Cortex of kidney (tissue), 1 donor: ENCODE measurements at places on chromosomes 6 and 20.

DNA sequence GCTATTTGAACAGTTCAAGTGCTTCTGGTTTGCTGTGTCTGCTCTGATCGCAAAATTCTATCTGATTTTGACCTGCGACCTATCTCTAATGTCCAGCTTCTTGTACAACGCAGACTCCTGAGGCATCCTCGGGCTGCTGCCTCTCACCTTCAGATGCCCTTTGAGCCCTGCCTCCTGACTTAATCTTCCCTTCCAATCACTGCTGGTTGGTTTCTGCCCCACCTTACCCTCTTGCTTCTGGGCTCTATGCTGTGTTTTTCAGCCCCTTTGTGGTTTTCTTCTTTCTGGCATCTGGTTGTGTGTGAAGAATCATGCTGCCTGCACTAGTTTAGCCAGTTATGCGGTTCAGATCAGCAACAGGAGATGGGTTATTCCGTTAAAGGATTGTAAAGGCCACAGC lies 131.2 kb upstream of the THEMIS start:
- no peak for DNase-seq

DNA sequence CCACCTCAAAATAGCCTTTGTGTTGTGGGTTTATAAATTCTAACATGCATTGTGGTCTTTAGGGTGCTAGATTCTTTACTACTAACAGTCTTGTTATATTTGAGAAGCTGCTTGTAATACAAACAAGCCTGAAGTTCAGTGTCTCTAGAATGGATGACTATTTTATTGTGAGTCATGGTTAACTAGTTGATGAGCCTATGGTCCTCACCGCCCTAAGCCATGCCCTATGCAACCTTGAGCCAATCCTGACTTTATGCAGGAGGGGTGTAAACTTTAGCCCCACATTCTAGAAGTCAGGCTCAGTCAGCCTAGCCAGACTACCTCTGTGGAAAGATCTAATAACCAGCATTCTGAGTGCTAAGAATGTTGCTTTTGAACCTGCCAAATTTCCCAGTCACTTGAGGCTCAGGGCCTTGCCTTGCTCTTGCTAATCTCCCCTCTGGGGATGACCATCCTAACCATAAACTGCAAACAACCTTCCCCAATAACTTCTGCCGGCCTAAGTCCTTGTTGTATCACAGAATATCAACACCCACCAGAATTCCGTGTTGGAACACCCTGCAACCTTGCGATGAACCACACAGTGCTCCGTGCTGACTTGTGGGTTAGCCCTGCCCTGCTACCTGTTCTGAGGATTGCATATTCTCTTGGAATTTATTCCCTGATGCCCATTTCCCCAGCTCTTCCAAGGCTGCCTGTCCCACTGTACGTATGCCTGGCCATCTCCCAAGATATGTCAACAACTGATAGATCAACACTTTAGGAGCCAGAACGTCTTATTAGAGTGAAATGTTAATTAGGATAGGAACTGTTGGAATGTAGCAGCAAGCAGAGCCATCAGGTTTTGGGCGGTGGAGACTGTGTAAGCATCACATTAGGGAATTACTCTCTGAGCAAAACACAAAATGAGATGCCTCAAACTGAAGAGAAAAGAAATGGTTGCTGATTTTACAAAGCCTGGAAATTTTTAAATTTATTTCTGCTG lies 71.7 kb upstream of the CEP85L start:
- DNase-seq = no peak

DNA sequence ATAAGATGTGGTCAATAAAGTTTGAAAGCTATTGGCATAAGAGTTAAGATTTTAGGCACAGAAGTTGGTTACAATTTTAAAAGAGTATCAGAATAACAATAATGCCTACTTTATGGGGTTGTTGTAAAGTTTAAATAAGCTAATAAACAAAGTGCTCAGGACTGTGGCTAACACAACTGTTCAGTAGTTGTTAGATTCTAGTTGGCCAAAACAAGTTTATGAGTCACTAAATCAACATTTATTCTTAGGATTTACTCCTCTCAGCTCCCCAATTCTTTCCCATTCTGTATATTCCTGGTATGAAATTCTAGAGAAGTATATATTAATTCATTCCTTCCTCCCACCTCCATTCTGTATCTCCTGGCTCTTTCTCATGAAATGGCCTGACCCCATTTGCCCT lies 14.5 kb downstream of the RMND1 start:
- no peak for DNase-seq

- no peak for DNase-seq
These were observed 112.1 kb upstream of the TMEM170B start for GRCh38 chr6:11425431-11425871.

DNA sequence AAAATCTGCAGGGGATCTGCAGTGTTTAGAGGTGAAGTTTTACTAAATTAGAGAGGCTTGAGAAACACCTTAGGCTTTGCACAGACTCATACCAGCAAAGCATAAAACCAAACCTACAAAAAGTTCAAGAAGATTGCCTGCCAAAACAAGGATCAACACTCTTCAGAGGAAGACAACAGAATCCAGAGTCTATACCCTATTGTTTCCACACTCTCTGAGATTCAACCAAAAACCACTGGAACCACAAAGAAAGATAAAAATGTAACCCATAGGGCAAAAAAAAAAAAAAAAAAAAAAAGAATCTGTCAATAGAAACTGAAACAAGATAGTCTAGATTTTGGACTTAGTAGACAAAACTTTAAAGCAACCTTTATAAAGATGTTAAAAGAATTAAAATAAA lies 102.7 kb downstream of the ANKRD60 start:
- DNase-seq = no peak

- DNase-seq = no peak
These were observed at the start of gene MRAP2 for GRCh38 chr6:84033523-84034451. MRAP2 (plus strand) TSS chr6:84033772; CDS start chr6:84055319, 21,547 bp downstream.

DNA sequence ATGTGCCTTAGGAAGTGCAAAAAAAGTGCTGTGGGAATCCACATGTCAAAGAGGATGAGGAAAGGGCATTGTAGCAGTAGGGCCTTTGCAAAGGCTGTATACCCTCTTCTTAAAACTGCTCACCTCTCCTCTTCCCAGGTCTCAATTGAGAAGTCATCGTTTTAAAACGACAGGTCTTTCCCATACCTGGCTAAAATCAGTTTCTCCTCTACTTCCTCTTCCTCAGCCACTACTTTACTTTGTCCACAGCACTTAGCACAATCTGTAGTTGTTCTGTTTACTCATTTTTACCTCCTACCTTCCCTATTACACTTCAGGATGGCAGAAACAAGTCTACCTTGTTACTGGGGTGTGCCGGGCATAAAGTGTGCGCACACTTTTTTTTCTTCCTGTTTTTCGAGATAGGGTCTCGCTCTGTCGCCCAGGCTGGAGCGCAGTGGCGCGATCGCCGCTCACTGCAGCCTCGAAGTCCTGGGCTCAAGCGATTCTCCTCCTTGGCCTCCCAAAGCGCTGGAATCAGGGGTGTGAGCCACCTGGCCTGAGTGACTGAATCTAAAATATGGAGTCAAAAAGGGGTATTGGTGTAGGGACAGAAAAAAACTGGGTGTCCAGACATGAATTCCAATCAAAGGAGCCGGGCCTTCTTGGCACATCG lies 9.8 kb upstream of the ELOVL5 start:
- no peak for DNase-seq

GRCh38 chr6:112560651-112561050 lies 213.5 kb downstream of the RFPL4B start:
- DNase-seq = no peak

DNA sequence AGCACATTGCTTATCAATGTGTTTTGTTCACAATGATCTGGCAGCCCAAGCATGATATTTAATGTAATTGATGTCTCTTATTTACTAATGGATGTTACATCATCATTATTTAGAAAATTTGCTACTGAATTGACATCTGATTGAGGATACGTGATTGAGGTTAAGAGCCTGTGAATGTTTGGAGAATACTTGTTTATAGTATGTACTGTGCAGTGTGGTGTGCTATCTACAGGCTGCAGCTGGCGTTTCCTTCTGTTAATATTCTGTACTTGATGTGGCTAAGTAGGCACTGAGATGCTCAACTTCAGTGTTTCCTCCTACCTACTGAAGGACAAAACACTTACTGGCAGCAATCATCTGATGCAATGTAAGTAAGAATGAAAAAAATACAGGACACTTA lies 709.6 kb upstream of the FLRT3 start:
- no peak for DNase-seq

GRCh38 chr6:111361648-111362047 lies 121.4 kb downstream of the REV3L start:
- DNase-seq = no peak

DNA sequence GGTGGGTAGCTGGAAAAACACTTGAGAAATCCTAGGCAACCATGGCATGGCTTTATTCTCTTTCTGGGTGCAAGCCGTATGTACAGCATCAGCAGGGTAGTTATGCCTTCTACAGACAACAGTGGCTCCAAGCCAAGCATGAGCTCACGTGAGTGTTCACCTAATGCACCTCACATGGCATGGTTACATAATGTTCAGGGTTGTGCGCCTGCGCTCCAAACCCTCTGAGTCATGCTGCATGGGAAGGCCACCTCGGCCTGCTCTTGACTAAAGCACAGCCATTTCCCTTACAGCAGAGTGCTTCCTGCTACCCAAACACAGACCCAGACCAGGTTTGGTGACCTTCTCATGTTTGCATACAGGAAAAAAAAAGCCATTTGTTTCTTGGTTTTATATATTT lies 96.2 kb downstream of the VIP start:
- DNase-seq = no peak

DNA sequence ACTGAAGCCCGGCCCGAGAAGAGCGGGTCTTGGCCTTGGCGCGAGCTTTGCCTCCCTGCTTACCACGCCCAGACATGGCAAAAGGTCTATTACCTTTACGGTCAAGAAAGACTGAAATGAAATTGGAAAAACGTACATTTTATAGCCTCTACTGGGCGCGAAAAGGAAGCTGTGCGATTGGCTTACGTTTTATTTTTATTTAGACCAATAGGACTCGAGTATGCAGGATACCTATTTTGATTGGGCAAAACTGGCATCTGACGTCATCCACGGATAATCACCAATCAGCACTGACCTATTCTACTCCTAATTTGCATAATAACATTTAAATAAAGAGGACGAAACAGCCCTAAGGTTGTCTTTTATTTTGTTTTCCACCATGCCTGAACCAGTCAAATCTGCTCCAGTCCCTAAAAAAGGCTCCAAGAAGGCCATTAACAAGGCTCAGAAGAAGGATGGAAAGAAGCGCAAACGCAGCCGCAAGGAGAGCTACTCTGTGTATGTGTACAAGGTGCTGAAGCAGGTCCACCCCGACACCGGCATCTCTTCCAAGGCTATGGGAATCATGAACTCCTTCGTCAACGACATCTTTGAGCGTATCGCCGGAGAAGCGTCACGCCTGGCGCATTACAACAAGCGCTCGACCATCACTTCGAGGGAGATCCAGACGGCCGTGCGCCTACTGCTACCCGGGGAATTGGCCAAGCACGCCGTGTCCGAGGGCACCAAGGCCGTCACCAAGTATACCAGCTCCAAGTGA lies 97.4 kb downstream of the OR2B2 start:
- no peak for DNase-seq

- no peak for DNase-seq
These were observed 29.0 kb upstream of the SRF start for GRCh38 chr6:43142101-43142500.

GRCh38 chr6:147941143-147941542 lies 401.5 kb upstream of the SASH1 start:
- DNase-seq = no peak

- no peak for DNase-seq
These were observed 160.0 kb downstream of the SOD2 start for GRCh38 chr6:159533016-159533415.

DNA sequence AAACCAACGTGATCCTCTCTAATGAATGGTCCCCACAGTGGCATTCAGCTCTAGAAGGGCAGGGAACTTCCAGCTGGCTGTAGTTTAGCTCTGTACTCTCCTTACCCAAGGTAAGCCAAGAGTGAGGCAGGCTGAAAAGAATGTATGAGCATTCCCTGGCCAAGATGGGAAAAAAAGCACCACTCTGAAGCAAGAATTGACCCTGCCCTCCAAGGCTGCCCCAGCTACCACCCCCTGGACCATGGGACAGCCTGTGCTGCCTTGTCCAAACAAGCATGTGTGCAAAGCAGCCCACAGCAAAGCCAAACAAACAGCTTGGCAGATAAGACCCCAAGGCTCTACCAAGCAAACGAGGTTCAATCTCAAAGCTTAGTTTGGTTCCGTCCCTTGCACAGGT lies 73.9 kb downstream of the GFOD1 start:
- DNase-seq = no peak

- DNase-seq = no peak
These were observed 317.0 kb upstream of the SULF2 start for GRCh38 chr20:48102076-48102787.

DNA sequence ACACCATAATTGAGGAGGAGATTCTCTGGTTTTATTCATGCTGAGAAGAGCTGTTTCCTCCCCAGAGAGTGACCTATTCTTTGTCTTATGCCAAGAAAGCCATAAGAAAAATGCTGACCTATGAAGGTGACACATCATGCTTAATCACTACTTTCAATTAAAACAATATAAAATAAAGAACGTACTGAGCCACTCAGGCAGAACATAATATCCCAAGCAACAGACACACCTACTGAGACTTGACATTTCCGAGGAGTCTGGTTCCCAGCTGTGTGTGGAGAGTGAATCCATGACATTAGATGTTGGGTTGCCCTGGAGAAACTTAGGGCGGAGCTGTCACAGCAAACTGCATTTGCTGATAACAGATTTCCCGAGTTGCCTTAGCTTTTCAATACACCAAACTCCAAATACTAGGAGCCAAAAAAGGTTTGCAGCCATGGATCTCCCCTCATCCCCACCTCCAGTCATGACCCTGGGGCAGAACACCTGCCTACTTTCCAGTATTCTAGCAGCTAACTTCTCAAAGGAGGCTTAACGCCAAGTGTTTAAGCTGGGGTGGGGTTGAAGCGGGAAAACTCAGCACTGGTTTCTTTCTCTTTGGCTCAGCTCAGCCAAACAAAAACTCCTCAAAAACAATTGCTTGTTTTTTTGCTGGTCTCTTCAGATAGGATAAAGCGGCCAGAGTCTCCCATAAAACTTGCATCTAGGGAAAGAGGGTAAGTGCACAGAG lies 92.2 kb downstream of the BACH2 start:
- no peak for DNase-seq

- no peak for DNase-seq
These were observed 91.7 kb upstream of the SLC22A16 start for GRCh38 chr6:110567957-110568696.

GRCh38 chr6:82362878-82363427 lies 664 bp upstream of the TPBG start:
- DNase-seq = no peak

GRCh38 chr20:46572153-46572552 lies 21.7 kb upstream of the OCSTAMP start:
- no peak for DNase-seq

DNA sequence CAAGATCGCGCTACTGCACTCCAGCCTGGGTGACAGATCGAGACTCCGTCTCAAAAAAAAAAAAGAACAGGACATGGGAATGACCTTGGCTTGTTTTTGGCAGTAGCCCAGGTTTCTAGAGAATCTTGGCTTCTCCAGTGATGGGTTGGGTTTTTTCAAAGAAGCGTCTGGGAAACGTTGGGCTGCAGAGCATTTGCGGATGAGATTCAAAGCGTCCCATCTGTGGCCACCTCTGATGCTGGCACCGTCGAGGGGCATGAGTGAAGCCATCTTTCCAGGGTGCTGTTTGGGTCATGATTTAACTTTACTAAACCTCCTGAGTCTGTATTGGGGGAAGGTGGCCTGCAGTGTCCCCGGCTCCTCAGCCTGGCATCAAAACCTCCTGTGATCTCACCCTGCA lies 43.2 kb upstream of the SRF start:
- DNase-seq = no peak

- DNase-seq = no peak
These were observed 3.6 kb downstream of the MPC1 start for GRCh38 chr6:166379103-166379586.

GRCh38 chr6:150068151-150068550 lies 770 bp downstream of the ULBP3 start:
- no peak for DNase-seq
